Left kidney (tissue), 8 donors: ENCODE measurements at places on chromosomes 6 and 20. TPM values are rescaled to one million over a fixed set of nuclear protein-coding genes. Genes with fewer than 3 reads are reported as not detected.

BPIFA1 gene
- polyA plus RNA-seq, result not detected

WASF1 gene
- polyA plus RNA-seq, result 56.2 TPM

- DNase-seq, result no peak
Observed at GRCh38 chr6:89921691-89922090, 27.4 kb downstream of the GJA10 start.

DNA sequence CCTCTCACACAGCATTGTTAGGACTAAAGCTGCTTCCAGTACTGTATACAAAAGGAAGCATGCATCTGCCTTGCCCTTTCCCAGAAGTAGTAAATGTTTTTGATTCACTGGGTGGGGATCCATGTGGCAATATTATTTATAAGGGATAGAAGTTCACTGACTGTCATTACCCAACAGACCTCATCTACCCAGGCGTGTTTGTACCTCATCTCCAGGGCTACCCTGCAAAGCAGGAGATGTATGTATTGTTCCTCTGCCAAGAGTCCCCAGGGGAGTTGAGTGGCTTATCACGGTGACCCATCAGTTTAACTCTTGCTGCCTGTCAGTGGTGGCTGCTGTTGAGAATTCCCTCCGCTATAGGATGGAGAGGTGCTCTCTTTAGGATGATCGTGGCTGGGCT, 42.5 kb downstream of the SLC24A3 start:
- no peak for DNase-seq
